ENCODE measurements at places on chromosomes 7 and 10.

- no peak for DNase-seq
Observed at GRCh38 chr7:77887567-77887966, 89.0 kb downstream of the PHTF2 start.

DNA sequence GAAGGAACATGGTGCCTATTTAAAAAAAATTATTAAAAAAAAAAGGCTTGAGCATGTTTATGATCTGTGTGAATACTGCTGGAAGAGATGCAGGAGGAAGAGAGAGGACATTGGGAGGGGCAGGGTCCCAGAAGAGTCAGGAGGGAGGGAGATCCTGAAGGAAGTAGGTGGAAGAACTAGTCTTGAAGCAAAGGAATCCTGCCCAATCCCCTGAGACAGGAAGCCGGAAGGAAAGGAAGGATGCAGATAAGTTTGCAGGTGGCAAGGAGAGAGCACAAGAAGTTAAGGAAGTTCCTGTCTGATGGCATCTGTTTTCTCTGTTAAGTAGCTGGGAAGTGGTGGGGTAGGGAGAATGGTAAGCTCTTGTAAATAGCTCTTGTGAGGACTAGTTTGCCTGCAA, 318.5 kb downstream of the DOCK4 start:
- DNase-seq: no peak

GRCh38 chr10:127527891-127528290, 21.2 kb upstream of the NPS start:
- no peak for DNase-seq

DNA sequence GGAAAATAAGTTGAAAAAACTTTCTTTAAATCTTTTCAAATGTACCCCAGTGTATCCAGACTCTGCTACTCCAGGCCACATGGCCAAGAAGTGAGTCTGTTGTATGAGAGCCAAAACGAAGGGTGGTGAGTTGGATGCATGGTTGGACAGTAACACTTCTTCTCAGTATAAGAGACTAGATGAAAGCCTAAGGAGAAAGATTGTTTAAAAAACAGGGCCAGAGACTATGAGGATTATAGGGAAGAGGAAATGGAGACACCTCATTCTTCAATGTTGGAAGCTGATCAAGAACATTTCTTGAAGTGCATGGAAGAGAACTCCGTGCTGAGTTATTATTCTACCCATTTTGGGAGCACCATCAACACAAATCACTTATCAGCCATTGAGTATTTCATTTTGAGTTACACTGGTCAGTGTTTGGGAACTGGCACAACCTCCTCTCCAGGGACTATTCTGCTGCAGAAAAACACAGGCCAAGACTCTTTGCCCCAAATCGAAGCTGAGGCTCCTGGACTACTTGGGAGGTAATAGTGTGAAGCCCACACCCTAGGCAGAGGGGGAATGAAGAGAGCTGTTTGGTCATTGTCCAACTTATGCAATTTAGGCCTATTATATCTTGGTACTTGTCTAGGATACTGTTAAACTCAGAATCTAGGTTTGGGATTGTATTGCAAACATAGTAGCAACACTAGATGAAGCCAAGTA, 123.0 kb upstream of the SEC61G start:
- DNase-seq: no peak

- no peak for DNase-seq
Observed at GRCh38 chr7:115183431-115184057, 261.6 kb downstream of the MDFIC start.

All from activated CD4-positive, alpha-beta T cell treated with anti-CD3 and anti-CD28 coated beads, Interleukin-2, amount 50 U/mL, for 48 hours (primary cell).